ENCODE measurements at places on chromosomes 5 and 9.

GRCh38 chr5:1033178-1033577, 24.6 kb downstream of the NKD2 start:
- no peak for DNase-seq

- no peak for DNase-seq
Observed at GRCh38 chr5:139149477-139150199, 48.5 kb downstream of the SIL1 start.

DNA sequence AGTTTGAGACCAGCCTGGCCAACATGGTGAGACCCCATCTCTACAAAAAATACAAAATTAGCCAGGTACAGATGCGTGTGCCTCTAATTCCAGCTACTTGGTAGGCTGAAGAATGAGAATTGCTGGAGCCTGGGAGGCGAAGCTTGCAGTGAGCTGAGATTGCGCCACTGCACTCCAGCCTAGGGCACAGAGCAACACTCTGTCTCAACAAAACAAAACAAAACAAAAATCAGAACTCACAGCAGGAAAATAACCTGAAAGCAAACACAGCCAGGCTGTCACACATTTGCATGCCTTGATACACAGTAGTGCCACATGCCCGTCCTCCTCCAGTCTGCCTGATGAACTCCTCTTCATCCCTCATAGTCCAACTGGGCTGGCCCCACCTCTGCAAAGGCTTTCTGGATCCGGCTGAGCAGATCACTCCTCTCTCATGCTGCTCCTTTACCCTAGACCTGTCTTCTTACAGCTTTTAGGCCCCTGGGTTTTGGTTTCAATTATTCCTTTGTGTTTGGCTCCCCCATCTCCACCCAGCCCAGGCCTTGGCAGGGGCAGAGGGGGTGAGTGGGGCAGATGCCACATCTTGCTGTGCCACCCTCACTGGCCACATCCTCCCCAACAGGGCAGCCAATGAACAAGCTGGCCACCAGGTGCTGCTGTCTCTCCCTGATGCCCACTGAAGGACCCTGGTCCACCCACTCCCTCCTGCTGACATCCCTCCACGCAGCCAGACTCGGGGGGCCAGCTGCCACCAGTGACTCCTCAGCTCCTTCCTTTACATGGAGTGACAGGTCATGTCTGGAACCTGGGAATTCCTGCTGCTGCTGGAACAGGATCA, 62.0 kb upstream of the GGTA1 start:
- DNase-seq = no peak

- no peak for DNase-seq
Observed at GRCh38 chr5:80277191-80277590, 21.3 kb upstream of the SERINC5 start.

GRCh38 chr5:174386846-174387245, 337.5 kb upstream of the MSX2 start:
- no peak for DNase-seq

- no peak for DNase-seq
Observed at GRCh38 chr5:82499725-82500244, 221.6 kb upstream of the RPS23 start.

- no peak for DNase-seq
Observed at GRCh38 chr9:14530366-14530765, 162.9 kb downstream of the ZDHHC21 start.

- no peak for DNase-seq
Observed at GRCh38 chr5:136201870-136202269, 8.9 kb upstream of the SMIM32 start.

DNA sequence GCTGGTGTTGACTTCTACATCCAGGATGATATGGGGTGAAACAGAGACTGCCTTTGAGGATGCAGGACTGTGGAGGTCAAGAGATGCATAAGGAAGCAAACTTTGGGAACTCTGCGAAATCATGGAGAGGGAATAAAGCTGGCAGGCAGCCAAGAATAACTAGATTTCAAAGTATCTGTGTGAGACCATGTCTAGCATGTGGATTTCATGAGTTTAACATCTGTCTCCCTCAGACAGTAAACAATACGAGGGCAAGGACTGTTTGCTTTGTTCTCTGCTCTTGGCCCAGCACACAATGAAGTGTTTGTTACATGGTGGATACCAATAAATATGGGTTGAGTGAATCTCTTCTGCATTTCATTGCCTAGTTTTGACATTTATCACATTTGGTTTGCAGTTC, 71.3 kb downstream of the RASEF start:
- no peak for DNase-seq

DNA sequence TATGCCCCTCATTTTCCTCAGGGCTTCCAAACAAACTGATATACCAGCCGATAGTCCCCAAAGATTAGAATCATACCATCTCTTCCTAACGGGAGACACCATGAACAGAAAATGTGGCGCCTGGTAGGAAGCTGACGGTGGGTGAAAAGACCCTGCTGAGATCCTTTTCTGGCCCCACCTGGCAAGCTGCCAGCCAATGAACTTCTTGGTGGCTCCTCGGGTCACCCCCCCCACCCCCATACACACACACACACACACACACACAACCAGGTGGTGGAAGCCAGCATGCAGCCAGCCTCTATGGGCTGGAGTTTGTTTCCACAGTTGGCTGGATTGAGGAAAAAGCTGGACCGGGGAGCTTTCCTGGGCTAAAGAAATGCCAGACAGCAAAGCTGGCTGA, 4.8 kb upstream of the CCIN start:
- DNase-seq = no peak

Data from BJ (cell line).